ENCODE measurements at places on chromosomes 7 and 10. TPM values are rescaled to one million over a fixed set of nuclear protein-coding genes. Genes with fewer than 3 reads are reported as not detected.

Gene GIMAP8
- 16.7 TPM for total RNA-seq

Gene PDE6C
- not detected for total RNA-seq

Gene ADO
- 16.7 TPM for total RNA-seq

Gene EXOSC1
- total RNA-seq: 47.9 TPM

Gene SPDYE8
- not detected for total RNA-seq

Gene TMEM196
- not detected for total RNA-seq

Gene OR6V1
- not detected for total RNA-seq

Gene TMEM26
- total RNA-seq: not detected

Gene CALCR
- total RNA-seq: not detected

Gene GRID2IP
- not detected for total RNA-seq

Gene DCLRE1C
- 5.0 TPM for total RNA-seq

Gene PHF14
- 15.3 TPM for total RNA-seq

Gene PHYHIPL
- total RNA-seq: not detected

Gene BEND7
- total RNA-seq: 8.8 TPM

Gene EIF5AL1
- 0.74 TPM for total RNA-seq

Gene IDI2
- not detected for total RNA-seq

Gene CRHR2
- total RNA-seq: not detected

Gene ASB10
- total RNA-seq: not detected

Gene SLC13A4
- total RNA-seq: not detected

Gene ANTXRL
- not detected for total RNA-seq

Gene TWIST1
- not detected for total RNA-seq

Gene GNGT1
- not detected for total RNA-seq

Gene OR2A25
- total RNA-seq: not detected

Gene LIPK
- total RNA-seq: not detected

Gene GJD4
- not detected for total RNA-seq

Gene WEE2
- not detected for total RNA-seq

Gene NUTM2A
- 0.79 TPM for total RNA-seq

Gene CRYGN
- not detected for total RNA-seq

Gene GNAT3
- not detected for total RNA-seq

Gene TMEM130
- total RNA-seq: not detected

Gene STAG3
- 0.13 TPM for total RNA-seq

Gene COL17A1
- 3.3 TPM for total RNA-seq

Gene ANKRD61
- total RNA-seq: 0.40 TPM

Gene UCN3
- not detected for total RNA-seq

Gene ANKRD2
- 0.67 TPM for total RNA-seq

Gene LGI1
- not detected for total RNA-seq
